ENCODE measurements at places on chromosomes 12 and 14.

DNA sequence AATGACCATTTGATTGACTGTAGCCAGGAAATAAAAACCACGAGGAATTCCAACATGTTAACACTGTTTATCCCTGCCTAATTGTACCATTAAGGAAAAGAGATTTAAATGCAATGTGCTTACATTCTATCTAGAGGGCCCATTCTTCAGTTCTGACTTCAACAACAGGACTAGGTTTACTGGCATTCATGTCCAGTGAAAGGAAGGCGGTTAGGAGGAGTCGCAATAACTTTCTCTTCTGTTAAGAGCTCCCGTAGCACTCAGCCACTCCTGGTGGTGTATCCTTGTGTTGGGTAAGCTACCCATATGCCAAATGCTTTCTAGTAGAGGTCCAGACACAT lies 154.7 kb downstream of the STXBP6 start:
- no peak for DNase-seq

GRCh38 chr12:87612996-87613395 lies 416.2 kb downstream of the C12orf50 start:
- DNase-seq: no peak

DNA sequence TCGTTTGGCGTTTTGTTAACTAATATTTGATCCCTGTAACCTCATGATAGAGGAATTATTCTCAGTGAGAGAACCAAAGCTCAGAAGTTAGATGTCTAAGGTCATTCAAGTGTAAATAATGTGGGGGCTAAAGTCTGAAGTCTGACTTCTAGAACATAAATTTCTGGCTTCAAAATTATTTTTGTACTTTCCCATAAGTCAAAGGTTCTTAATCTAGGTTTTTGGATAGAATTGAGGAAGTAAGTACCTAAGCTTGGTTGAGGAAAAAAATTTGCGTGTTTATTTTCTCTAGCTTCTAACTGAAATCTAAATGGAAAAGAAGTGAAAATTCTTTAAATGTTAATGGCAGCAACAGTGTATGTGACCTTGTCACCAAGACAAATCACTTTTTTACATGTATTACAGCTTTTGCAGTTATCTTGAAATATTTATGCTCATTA lies 2.3 kb downstream of the LARP4 start:
- no peak for DNase-seq

GRCh38 chr12:70837026-70837425 lies 83.5 kb downstream of the PTPRR start:
- no peak for DNase-seq

DNA sequence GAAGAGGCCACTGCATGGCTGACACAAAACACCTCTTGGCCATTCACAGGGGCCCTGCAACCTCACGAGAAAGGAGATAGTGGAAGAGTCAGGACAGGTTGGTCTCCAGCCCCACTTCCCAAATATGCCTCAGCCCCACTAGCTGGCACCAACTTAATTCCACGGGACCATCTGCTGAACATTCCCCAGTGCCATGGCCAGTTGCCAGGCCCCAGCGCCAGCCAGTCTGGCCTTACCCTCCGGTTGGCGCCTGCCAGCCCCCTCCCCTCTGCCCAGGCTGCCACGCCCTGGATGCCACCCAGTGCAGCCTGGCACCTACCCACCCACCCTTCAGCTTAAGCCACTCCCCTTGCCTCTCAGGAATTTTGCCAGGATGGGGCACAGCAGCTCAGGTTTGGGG lies 21.2 kb upstream of the HSPB8 start:
- DNase-seq: no peak

DNA sequence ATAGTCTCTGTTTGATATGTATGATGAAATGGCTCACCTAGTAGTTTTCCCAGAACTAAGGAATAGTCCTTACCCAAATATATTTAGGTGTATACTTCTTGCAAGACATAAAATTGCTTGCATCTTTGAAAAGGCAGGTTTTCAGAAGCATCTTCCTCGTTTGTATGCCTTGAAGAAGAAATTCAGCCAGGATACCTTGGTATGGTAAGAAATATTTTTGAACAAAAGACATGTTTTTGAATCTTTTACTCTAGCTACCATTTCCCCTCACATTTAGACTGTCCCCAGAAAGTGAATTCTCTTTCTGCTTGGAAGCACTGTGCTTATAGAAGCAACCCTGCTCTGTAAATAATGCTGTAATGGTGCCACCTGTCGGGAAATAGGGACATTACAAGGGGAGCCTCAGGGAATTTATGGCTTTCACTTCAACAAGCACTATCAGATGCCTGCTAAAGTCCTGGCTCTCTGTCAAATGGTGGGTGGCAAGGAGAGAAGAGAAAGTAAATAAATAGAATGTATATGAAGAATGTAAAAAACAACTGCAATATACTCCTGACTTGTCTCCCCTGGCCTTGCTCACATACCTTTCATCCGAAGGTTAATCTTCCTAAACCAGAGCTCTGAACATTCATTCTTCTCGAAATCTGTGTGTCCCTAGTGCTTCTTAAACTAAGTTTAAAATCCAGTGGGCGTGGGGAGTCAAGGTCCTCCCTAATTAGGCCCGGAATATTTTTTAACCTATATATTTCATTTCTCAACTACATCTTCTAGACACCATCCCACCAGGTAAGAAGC lies 6.1 kb downstream of the CCDC184 start:
- peak; percentile 44 for DNase-seq

DNA sequence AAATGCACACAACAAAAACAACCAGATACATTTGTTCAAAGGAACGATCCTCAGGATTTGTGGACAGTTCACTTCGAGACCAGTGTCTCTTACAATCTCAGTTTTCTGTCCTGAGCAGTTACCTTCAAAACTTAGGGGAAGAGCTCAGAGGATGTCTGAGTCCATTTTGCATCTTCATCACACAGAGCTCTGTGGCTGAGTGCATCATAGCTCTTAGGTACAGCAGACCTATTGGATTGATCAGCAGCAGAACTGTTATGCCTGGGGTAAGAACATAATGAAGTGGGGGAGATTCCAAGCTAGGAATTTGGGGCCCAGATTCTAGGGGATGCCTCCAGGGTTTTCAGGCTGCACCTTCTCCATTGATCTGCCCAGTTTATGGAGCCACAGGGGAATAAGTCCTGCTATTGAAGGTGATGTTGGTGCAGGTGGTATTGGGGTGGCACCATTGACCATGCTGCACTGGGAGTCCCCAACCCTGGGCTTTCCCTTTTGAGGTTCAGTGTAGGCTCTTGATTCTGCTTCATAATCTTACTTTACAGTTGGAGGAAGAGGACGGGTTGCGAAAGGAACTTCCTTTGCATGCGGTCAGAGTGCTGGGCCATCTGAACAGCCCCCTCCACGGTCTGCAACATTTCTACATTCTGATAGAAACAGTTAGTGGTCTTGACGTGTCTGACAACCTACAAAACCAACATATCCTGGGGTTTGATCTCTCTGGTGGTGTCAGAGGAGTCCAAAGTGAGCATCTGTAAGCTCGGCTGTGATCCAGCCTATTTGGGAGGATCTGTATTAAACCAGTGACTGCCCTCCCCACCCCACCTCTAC lies 112.8 kb downstream of the CHST11 start:
- no peak for DNase-seq

DNA sequence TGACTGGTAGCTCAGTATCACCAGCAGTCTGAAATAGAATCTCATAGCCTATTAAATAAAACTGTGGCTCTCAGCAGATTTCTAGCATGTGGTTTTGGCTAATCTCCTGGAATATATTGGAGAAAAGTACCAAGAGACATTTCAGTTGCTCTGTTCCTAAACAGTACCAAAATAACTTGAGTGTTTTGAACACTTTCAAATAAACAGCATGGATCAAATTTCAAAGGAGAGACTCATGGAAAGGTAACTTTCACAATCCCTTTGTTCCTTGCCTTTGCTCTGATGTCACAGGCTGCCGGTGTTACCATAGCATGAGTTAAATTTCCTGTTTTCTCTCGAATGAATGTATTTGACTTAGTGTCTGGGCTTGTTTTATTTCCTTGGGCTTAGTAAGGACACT lies 3.4 kb downstream of the ARG2 start:
- DNase-seq: peak; percentile 65

- DNase-seq: no peak
Measured at GRCh38 chr14:89466484-89466883, 49.5 kb upstream of the FOXN3 start.

Data from kidney capillary endothelial cell (primary cell).